ENCODE measurements at places on chromosomes 1 and 21. TPM values are rescaled to one million over a fixed set of nuclear protein-coding genes. Genes with fewer than 3 reads are reported as not detected.

DNA sequence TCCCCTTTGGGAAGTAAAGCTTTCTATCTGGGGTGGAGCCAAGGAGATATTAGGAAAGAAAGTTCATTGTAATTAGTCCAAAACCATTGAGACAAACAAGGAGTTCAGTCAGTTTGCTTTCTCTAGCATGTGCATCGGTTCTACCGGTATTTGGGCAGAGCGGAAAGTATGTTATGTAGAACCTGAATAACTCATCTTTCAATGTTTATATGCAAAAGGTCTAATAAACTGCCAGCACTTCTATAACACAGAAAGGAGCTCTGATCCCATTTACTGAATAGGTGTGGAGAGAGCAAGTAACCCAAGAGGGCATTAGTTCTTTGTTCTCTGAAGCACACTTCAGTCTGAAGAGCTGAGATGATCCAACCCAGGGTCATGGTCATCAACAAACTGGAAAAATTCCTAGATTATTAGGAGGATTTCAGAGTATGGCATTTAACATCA is 3.5 kb downstream of the TGFB2 start:
- H3K27me3 ChIP-seq: no peaks in the 10 kb centered on the region
- peaks cover 5% of the 10 kb centered on the region for H3K4me1 ChIP-seq
- DNase-seq: no peak
- H3K36me3 ChIP-seq: no peaks in the 10 kb centered on the region
- H3K4me3 ChIP-seq: no peak overlapping the region
- no peak overlapping the region for H3K27ac ChIP-seq

- H3K4me3 ChIP-seq: no peak overlapping the region
- no peaks in the 10 kb centered on the region for H3K27me3 ChIP-seq
- no peak overlapping the region for H3K27ac ChIP-seq
- no peaks in the 10 kb centered on the region for H3K36me3 ChIP-seq
- DNase-seq: no peak
These were observed 35.3 kb downstream of the CHD5 start for GRCh38 chr1:6144647-6145395.

- no peak for DNase-seq
- H3K4me1 ChIP-seq: no peaks in the 10 kb centered on the region
- no peak overlapping the region for H3K4me3 ChIP-seq
- H3K27ac ChIP-seq: no peak overlapping the region
- H3K36me3 ChIP-seq: no peaks in the 10 kb centered on the region
These were observed 15.3 kb upstream of the LDLRAP1 start for GRCh38 chr1:25527946-25528595.

DNA sequence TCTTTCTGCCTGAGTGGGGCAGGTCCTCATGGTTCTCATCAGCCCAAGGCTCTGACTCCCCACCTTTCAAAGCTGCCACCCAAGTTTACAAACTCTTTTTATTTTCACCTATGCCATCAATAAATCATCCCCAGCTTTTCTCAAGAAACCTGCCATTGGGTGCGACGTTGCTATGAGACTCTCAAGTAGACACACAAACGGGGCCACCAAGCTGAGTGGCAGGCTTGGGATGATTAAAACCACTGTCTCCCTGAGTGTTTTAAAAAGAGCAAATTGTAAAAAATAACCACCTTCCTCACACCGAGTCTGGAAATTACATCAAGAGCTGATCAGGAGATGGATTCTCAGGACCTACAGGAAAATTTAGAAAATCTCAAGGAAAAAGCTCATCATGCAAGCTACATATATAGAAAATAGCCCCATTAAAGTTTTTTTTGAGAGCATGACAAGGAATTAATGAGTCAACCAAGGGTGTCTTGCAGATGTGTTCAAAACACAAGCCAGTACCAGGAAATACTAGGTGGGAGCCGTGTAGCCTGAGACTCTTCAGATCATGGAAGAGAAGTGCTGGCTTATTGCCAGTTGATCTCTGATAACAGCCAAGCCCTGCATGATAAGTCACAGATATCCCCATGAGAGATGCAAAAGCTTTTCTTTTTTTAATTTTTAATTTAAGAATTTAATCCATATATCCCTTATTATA is 158.4 kb upstream of the BACE2 start:
- H3K36me3 ChIP-seq: no peaks in the 10 kb centered on the region
- H3K4me1 ChIP-seq: no peaks in the 10 kb centered on the region
- H3K27ac ChIP-seq: no peak overlapping the region

CD48 gene
- total RNA-seq: 1.7 TPM

PTGFR gene
- 1.3 TPM for total RNA-seq

RIPK4 gene
- 11.4 TPM for total RNA-seq

RHD gene
- not detected for total RNA-seq

PTGFRN gene
- 62.0 TPM for total RNA-seq

CD84 gene
- 5.1 TPM for total RNA-seq

ICOSLG gene
- 0.55 TPM for total RNA-seq

OR2L2 gene
- 0.05 TPM for total RNA-seq

GPR161 gene
- total RNA-seq: 9.2 TPM

HJV gene
- total RNA-seq: not detected

All from pancreas (tissue), 10 donors.